ENCODE measurements at places on chromosomes 5 and 9.

GRCh38 chr5:161846746-161847145 lies 1.2 kb upstream of the GABRA1 start:
- no peak for DNase-seq

DNA sequence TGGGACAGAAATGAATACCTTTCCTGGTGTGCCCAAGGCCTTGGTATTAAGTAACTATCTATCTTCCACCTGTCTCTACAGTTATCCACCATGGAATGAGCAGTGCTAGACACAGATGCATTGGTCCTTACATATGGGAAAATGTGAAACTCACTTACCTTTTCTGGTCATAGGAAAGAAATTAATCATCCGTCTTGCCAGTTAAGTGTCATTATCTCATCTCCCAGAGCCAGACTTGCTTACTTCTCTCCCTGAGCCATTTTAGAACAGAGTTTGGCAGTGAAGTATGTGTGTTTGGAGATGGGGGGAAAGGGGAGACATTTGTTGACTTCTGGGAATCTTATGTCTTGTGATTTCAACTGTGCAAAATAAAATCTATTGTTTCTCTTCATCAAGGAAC lies 1211.0 kb upstream of the CDH6 start:
- no peak for DNase-seq

- DNase-seq: no peak
Measured at GRCh38 chr5:51194671-51195070, 188.6 kb upstream of the ISL1 start.

- DNase-seq: no peak
Measured at GRCh38 chr5:77846422-77847128, 70.4 kb upstream of the TBCA start.

DNA sequence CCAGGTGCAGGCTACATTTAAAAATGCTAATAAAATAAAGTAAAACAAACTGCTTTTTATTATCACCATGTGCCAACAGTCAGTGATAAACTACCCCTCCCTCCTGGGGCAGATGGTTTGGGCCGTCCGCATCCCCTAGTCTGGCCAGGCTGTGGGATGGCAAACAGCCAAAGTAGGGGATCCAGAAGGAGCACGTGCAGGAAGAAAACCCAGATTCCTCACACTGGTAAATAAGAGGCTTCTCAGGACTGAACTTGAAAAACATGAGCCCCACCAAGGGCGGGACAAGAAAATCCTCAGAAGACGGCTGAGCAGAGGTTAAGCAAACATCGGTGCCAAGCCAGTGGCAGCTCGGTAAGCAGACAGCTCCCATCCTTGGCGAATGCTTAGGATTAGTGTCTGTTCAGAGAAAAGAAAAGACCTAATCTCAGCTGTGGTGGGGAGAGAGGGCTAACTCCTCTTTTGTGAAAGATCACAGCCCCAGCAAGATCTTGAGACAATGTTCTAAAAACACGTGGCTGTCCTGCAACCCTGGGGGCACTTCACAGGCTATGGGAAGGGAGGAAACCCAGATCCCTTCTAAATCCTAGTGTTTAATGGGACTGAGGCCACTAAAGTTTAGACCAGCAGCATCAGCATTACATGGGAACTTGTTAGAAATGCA lies 46.5 kb upstream of the GDNF start:
- DNase-seq: no peak

DNA sequence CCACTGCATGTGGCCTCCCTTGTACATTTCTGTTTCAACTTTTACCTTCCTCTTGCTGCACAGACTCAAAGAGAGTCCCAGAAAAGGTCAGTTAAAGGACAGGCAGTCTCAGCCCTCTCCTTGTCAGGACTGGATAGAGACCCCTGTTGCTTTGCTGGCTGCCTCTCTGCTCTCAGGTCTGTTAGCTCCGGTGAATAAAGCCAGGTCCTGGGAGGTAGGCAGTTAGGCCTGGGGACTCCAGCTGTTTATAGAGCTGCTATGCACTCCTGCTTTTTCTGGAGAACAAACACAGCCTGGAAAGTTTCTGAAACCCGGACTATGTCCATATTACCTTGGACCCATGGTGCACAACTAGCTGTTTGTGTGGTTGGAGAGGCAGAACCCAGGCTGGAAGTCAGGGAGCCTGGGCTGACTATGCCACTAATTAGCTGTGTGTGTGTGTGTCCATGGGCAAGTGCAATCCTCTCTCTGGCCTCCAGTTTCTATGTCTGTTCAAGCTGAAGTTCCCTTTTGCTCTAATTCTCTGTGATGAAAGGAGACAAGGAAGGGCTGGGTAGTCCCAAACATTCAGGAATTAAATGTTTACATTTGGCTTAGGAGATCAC lies 42.9 kb downstream of the GLRA1 start:
- no peak for DNase-seq

DNA sequence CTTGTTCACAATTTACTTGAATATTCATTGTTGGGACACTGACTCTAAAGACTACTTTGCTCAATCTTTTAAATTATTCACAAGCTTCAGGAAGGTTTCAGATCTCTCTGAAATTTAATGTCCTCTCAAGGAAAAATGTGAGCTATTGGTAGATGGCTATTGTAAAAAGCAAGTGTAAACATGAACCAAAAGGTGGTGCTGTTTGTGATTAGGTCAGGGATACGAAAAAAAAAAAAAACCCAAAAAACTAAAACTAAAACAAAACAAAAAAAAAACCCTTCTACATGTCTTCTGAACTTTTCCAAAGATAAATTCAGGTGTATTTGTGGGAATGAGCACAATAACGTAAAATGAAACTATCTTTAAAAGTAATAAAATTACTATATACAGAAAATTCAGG lies 193.8 kb downstream of the SLF1 start:
- DNase-seq: no peak

- DNase-seq: peak; percentile 42
Measured at GRCh38 chr5:96384353-96384752, 48.7 kb downstream of the PCSK1 start.

DNA sequence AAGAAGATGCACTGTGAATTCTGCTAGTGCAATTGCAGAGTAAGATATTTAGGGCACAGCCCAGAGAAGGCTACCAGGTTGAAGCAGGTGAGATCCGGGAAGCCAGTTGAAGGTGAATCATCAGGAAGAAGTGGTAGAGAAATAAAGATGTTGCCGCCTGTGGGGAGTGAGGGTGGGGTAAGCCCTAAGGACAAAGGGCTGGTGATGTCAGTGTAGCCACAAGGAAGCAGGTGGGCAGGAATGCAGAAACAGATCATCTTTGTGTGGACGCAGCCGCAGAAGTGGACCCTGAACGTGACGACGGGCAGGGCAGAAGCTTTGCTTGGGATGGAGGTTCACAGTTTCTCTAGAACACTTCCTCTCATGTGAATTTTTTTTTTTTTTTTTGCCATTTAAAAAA lies 164.2 kb downstream of the ACTL7B start:
- no peak for DNase-seq

- DNase-seq: no peak
Measured at GRCh38 chr9:94936419-94936818, 209.9 kb downstream of the AOPEP start.

GRCh38 chr9:4792054-4792571 lies 631 bp upstream of the RCL1 start:
- DNase-seq: no peak

- DNase-seq: no peak
Measured at GRCh38 chr9:94973451-94973941, 247.0 kb downstream of the AOPEP start.

DNA sequence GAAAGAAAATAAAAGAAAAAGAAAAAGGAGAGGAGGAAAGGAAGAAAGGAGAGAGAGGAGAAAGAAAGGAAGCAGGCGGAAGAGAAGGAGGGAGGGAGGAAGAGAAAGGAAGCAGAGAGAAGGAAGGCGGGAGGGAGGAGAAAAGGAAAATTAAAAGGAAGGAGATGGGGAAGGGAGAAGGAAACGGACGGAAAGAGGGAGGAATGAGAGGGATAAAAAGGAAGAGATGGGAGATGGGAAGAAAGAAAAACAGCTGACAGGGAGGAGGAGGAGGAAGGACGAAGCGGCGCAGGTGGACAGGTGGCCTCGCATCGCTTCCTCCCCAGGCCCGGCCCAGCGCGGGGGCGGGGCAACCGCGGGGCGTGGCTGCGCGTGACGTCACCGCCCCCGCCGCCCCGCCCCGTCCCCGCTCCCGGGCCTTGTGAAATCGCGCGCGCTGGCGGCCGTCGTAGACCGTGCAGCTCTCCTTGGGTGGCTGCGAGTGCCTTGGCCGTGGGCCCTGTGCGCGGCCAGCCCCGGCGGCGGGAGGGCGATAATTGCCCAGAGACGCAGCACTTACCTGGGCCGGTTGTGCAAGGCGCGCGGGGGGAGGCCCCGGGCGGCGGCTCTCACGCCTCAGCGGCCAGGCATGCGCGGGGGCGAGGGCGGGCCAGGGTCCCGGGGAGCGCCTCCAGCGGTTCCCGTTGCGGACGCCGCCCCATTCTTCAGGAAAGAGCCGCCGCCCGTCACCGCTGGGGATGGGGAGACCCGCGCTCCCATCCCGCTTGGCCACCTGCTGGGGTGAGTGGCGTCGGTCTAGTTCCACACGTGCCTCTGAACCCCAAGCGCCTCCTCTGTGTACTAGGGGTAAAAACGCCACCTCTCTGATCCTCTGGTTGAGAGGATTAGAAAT lies 49.6 kb upstream of the FOXE1 start:
- peak; percentile 62 for DNase-seq

DNA sequence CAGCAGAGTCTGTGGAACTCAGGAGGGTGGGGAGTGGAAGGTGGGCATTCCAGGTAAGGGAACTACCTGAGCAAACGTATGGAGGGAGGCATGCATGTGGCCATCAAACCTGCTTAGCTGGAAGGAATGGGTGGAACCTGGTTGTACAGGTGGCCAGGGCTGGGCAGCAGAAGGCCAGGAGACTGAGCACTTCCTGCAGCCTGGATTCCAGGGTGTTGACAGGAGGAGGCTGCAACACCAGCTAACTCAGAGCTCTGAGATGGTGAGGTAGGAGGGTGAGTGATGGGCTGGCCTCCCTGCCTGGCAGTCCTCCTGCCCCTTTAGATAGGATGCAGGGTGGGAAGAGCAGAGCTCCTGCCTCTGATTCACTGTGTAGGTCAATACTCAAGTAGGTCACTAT lies 92.5 kb upstream of the CPEB4 start:
- no peak for DNase-seq

DNA sequence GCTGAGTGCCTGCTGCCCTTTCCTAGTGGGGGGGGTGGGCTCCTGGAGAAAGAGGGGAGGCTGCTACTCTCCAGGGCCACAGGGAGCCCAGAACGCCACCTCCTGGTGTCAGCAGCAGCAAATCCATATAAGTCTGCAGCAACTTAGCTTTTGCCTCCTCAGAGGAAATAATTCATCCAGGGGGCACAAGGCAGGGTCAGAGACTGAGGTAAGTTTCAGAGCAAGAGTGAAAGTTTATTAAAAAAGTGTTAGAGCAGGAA lies 4.0 kb upstream of the CLPTM1L start:
- no peak for DNase-seq

DNA sequence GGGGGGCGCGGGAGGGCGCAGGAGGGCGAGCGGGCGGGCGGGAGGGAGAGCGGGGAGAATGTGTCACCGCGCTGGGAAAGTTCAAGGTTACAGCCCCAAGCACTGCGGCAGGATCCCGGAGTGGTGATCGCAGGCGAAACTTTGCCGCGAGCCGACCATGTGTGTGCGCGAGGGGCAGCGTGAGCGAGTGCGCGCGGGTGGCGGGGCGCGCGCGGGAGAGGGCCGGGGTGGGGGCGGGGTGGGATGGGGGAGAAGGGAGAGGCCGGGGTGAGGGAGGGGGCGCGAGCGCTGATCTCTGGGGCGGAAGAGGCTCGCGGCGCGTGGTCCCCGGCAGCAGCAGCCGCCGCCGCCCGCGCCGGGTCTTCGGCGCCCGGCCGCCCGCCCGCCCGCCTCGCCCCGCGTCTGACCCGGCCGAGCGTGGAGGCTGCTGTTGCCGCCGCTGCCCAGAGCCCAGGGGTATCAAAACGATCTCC lies at the start of gene NFIB:
NFIB (minus strand) TSS at position 191 of the 473 bp plus-strand sequence. CDS start 630 bp downstream, outside the sequence.
- DNase-seq: peak; percentile 93

DNA sequence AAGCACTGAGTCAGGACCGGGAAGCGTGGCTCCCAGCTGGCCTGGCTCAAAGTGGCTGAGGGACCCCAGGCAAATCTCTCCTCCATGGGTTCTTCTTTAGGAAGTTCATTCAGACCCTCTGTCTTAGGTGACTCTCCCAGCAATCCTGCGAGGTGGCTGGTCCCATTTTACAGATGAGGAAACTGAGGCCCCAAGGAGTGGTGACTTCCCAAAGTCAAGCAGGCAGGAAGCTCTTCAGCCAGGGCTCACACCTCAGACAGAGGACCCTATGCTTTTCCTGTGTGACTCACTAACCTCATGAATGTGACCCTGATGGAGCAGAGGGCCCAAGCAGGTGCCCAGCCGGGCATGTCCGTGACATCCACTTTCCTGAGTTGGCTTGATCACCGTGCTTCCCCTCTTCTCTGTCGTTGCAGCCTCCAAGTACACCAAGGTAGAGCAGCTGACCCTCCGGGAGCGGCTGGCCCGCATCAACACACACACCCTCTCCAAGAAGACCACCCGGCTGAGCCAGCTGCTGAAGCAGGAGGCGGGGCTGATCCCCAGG lies 36.5 kb downstream of the ARHGEF37 start:
- no peak for DNase-seq

- no peak for DNase-seq
Measured at GRCh38 chr5:91332267-91333045, 50.7 kb downstream of the ARRDC3 start.

- no peak for DNase-seq
Measured at GRCh38 chr9:85858056-85858750, 82.7 kb upstream of the NAA35 start.

DNA sequence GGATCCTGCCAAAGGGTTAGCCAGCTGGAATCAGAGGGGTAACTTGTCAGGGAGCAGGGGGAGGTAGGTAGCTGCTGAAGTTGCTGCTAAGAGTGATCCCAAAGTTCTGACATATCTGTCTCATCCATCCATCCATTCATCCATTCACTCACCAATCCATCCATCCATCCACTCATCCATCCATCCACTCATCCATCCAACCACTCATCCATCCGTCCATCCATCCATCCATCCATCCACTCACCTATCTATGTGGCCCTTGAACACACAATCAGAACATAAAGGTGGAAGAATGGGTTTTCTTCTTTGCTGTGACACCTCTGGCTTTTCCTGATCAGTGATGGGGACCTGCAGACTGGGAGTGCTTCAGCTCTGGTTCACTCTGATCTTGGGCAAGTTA lies 3.0 kb upstream of the C5orf52 start:
- no peak for DNase-seq

DNA sequence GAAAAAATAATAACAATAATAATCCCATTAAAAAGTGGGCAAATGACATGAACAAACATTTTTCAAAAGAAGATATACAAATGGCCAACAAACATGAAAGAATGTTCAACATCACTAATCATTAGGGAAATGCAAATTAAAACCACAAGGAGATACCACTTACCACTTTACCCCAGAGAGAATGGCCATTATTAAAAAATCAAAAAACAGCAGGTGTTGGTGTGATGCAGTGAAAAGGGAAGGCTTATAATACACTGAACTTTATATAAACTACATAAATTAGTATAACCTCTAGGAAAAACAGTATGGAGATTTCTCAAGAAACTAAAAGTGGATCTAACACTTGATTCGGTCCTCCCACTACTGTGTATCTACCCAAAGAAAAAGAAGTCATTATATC lies 81.9 kb downstream of the DROSHA start:
- no peak for DNase-seq

- no peak for DNase-seq
Measured at GRCh38 chr5:54867310-54867944, 118.0 kb downstream of the ESM1 start.

- no peak for DNase-seq
Measured at GRCh38 chr5:166750376-166750775, 1541.1 kb upstream of the WWC1 start.
